ENCODE measurements at places on chromosomes 1 and 21.

- no peak for DNase-seq
Measured at GRCh38 chr21:41112740-41113692, 54.9 kb upstream of the BACE2 start.

DNA sequence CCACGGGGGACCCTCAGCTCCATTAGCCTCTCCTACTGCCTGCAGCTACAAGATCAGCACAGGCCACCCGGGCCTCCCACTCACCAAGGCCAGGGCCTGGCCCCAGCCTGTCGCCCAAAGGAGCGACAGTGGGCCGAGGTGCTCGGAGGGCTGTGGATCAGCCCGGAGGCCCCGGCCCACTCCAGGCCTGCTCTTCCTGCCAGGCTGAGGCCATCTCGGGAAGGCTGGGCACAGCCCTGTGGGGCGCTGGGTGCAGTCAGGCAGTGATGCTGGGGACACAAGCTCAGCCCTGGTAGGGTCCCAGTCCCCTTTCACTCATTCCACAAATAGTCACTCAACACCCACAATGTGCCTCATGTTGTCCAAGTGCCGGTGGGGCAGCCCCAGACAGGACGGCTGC, 58.8 kb downstream of the CASZ1 start:
- DNase-seq: no peak

GRCh38 chr1:42128964-42129363, 24.2 kb upstream of the GUCA2B start:
- DNase-seq: no peak

- no peak for DNase-seq
Measured at GRCh38 chr1:95353194-95353593, 119.2 kb downstream of the RWDD3 start.

DNA sequence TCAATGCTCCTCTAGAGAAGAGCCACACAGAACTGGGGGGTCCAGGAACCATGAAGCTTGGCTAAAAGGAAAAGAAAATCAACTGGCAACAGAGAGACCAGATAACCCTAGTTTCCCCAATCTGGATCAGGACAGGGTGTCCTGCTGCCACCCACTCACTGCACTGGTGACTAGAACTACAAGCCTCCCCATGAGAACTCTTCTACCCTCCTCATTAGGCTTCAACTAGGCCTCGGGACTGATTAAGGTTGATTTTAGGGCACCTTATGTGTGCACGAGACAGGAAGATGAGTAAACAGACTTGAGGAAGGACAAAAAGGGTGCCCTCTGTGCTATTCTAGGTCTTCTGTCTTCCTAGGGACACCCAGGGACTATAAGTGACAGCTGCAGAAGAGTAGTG, 2.3 kb upstream of the SF3B4 start:
- no peak for DNase-seq

DNA sequence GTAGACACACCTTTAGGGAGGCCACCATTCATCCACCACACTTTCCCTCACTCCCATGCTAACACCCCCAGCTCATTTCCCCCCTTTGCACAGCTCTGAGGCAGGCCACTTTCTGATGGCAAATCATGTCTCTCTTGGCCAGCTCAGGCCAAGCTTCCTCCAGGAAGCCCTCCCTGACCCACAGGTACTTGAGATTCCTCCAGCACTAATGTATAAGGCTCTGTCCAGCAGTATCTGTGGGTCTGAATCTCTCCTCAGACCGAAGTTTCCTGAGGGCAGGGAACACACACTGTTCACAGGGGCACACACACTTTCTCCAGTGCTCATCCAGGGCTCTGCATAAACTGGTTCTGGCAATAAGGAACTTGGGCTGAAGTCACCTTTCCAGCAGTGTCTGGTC, 19.2 kb downstream of the LGR6 start:
- no peak for DNase-seq
